ENCODE measurements at places on chromosomes 6 and 20.
A peak's percentile ranks its signal among the peaks of the same experiment; 100 is the strongest.

DNA sequence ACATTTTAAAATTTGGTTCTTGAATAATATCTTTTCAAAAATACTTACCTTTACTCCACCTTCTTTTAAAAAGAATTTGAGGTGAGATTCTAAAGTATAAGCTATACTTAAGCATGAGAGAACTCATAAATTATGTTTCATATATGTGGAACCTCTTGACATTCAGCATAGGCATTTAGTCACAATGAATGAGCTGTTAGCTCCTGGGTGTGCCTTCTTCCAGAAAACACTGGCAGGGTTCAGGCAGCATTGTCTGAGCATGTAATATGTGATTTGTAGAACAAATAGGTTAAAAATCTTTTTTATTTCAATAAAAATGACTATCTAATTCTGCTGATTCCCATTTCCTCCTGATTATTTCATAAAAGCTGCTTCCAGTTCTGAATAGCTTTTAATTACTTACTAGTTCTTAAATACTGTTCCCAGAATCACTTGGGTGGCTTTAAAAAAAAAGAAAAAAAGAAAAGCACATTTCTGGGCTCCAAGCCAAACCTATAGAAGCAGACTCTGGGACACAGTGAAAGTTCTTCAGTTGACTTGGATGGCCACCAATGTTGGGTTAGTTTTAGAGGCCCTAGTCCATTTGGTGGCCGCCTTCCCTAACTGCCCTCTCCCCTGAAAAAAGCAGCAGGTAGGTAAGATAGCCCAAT, 20.2 kb downstream of the RNF8 start:
- DNase-seq = no peak

DNA sequence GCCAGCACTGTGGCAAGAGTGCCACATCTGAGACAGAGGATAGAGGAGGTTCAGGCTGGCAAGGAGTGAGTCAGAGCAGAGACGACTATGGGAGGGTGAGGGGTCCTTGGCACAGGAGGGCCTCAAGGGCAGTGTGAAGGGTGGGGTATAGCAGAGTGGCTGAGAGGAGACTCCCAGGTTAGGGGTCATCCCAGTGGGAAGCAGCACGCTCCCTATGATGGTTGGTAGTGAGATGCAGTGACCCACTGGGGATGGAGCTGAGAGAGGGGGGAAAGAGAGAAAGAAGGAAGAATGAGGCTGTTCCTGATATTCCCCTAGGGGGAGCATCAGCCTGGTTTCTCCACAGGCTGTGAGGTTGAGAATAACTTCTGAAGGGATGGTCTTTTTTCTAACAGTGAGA, 97.3 kb downstream of the INSM1 start:
- no peak for DNase-seq

DNA sequence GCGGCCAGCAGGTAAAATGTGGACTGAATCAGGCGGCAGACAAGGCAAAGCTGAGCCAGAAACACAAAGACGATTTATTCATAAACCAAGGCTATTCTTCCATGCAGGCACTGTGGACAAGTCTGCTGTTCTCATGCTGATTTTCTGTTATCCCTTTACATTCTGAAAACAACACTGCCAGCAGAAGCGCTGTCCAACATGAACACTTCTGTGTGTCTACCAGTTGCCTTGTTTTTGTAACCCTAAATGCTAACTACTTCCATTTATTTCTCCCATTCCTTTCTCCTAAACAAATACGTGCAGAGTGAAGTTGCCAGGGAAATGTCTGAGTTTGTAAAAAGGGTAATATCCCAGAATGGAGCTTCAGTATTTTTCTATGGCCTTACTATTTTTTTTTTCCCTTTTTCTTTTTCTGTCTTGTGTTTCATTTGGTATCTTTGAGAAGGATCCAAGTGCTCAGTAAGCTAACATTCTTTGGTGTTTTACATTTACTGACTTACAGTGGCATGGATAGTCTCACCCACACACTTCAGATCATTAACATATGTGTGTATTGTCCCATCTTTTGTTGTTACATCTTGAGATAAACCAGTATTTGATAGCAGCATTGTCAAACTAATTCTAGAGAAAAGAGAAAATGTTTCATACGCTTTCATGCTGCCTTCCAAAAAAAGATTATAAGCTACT, 1308.9 kb upstream of the MAP3K7 start:
- DNase-seq = no peak

- no peak for DNase-seq
Observed at GRCh38 chr6:15602154-15602553, 60.7 kb downstream of the DTNBP1 start.

- no peak for DNase-seq
Observed at GRCh38 chr6:121393731-121394505, 41.5 kb upstream of the GJA1 start.

DNA sequence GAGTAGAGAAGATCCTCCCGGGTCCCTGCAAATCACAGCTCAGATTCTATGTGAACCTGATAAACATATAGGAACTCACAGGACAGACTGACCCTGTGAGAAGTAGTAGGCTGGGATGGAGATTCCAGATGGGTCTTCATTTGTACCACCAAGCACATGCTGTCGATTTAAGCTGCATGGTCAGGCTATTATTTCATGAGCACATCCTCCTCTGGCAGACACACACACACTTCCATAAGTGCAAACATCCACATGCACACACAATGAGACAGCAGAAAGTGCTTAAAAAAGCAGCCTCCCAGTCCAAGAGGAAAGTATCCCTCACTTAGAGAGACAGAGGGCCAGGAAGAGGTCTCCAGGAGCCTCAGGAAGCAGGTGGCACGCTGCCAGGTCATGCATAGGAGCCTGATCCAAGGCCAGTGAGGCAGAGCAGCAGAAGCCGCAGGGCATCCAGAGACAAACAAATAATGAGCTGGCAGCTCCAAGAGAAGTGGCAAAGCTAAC, 131.8 kb downstream of the UNC5CL start:
- DNase-seq = peak; percentile 93

GRCh38 chr20:17281478-17281877, 54.6 kb downstream of the PCSK2 start:
- DNase-seq = peak; percentile 20
